Activated CD8-positive, alpha-beta memory T cell treated with anti-CD3 and anti-CD28 coated beads for 1 hour (primary cell): ENCODE measurements at places on chromosomes 3 and 15.

DNA sequence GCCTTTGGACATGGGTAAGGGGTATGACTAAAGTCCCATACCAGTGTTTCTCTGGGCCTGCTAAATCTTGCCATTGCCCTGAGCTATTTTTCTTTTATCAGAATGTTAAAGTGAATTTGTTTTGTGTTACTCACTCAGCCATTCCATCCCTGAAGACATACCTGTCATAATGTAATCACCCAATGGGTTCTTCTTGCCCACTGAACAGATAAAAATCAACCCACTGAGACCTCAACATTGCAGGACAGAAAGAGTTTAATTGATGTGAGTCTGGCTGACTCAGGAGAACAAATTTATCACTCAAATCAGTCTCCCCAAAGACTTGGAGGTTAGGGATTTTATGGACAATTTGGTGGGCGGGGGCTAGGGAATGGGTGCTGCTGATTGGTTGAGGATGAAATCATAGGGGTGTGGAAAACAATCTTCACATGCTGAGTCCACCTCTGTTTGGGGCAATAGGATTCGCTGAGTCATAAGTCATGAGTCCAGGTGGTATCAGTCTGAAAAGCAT, 47.4 kb downstream of the ILDR1 start:
- DNase-seq: no peak

DNA sequence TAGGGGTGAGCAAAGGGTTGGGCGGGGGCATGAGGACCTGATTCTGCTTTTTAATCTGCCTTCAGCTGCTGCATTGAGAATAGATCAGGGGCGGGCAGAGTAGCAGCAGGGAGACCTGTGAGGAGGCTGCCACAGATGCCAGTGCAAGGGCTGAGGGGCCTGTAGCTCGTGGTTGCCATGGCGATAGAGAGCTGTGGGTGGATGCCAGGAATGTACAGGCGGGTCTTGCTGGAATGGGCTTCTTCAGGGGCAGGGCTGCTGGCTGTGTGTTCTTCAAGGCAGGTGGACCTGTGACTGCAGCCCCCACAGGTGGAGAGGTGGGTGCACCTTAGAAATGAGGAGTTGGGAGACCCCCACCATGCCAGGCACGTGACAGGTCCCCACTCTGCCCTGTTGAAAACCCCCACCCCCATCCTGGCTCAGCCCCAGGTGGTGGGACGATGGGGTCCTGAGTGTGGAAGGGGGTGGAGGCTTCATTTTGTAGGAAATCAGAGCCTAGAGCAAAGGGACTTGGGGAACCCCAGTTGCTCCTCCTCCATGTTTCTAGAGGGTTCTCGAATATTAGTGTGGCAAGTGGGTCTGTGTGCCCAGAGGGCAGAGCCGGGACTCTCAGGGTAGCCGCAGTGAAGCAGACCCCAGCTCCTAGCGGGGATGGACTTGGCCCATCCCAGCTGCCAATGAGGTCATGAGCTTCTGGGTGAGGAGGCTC, 38.3 kb downstream of the SLC6A6 start:
- DNase-seq: no peak

DNA sequence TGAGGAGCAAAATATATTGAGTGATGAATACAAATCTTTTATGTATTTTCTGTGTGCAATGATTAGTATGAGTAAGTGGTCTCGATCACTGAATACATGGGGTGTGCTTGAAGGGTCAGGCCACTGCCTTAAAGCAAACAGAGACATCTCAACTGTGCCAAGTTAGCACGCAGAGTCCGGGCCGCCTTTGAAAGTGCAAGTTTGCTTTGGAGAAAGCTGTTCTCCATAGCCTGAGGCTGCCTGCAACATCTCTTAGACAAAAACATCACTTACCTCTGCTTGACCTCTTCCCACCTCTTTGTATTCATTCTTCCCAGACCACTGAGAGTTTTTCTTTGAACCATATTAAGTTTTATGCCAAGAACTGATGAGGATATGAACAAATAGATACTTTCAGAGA, 267.0 kb downstream of the ZBTB20 start:
- DNase-seq: no peak

- DNase-seq: no peak
Measured at GRCh38 chr3:165830746-165831145, 6.5 kb downstream of the BCHE start.

- DNase-seq: no peak
Measured at GRCh38 chr3:174247687-174248152, 611.4 kb upstream of the NAALADL2 start.

- peak; percentile 28 for DNase-seq
Measured at GRCh38 chr3:14791343-14791945, 27.3 kb upstream of the FGD5 start.

GRCh38 chr3:72159487-72159886, 374.5 kb upstream of the PROK2 start:
- no peak for DNase-seq

- DNase-seq: no peak
Measured at GRCh38 chr3:13280122-13280790, 139.9 kb downstream of the NUP210 start.

GRCh38 chr3:42489937-42490227, 12.6 kb upstream of the VIPR1 start:
- DNase-seq: no peak

GRCh38 chr15:66069751-66070150, 183.8 kb downstream of the MEGF11 start:
- DNase-seq: no peak

DNA sequence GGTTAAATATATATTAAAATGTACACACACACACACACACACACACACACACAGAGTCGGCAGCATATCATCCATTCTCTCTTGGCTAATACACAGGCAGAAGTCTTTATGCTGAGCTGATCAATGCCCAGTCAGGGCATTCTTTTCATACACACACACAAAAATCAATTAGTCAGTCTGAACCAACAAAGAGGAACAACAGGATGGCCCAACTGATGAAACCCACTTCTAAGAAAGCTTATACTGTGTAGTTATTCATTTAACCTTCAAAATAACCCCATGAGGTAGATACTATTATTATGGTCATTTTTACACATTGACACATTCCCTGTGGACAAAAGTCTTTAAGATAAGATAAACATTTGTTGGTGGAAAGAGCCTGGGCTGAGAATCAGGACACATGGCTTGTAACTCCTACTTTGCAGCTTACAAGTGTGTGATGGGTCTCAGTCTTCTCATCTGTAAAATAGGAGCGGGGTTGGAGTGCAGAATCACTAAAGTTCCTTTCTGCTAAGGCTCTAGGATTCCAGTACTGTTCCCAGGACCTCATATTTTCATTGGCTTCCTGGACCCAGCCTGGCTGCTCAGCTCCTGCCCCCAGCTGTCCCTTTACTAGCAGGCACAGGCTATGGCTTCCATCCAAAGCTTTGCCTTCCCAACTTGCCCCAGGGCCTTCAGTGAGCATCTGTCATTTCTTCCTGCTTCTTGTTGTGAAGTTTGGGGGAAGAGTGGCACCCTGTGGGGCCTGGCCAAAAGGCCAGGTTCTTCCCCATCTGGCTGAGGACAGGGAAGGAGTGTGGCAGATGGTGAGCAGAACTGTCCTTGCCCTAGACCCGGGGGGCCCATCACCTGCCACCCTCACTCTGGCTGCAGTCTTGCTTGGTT, 27.2 kb upstream of the GLCE start:
- DNase-seq: no peak

DNA sequence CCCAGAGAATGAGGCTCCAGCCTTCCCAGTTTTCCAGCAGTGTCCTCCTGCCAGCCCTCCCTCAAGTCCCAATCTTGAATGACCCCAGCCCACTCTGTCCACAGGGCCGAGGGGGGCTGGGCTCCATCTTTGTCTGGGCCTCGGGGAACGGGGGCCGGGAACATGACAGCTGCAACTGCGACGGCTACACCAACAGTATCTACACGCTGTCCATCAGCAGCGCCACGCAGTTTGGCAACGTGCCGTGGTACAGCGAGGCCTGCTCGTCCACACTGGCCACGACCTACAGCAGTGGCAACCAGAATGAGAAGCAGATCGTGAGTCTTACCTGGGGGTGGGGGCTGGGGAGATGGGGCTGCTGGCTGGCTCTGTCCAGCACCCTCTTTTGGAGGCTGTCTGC, 5.6 kb upstream of the FES start:
- no peak for DNase-seq
